Trophoblast cell (in vitro differentiated cells and primary cell): ENCODE measurements at places on chromosomes 2 and 18.
A peak's percentile ranks its signal among the peaks of the same experiment; 100 is the strongest.

- DNase-seq: no peak
Observed at GRCh38 chr18:30432349-30432748, 610.2 kb downstream of the DSC3 start.

DNA sequence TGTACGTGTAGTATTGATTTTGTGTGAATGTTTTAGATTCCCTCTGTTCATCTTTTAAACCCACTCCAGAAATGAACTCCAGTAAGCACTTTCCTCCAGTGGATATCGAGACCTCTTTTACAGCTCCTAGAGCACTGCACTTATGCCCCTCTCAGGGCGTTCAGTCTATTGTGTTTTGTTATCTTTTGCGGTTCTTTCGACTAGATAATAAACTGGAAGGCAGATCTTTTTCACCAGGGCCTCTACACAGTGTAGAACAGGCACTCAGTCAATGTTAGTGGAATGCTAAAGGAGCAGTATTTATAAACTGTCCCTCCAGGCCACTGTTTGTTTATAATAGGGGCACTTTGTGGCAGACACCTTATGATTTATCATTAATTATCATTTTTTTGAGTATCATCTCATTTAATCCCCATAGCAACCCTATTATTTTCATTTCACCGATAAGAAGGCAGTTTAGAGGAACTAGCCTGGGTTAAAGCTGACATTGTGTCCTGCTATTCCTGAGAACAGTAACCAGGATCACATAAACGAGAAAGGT is 742 bp upstream of the SOS1 start:
- DNase-seq: no peak

- no peak for DNase-seq
Observed at GRCh38 chr2:19209575-19210341, 148.7 kb downstream of the OSR1 start.

DNA sequence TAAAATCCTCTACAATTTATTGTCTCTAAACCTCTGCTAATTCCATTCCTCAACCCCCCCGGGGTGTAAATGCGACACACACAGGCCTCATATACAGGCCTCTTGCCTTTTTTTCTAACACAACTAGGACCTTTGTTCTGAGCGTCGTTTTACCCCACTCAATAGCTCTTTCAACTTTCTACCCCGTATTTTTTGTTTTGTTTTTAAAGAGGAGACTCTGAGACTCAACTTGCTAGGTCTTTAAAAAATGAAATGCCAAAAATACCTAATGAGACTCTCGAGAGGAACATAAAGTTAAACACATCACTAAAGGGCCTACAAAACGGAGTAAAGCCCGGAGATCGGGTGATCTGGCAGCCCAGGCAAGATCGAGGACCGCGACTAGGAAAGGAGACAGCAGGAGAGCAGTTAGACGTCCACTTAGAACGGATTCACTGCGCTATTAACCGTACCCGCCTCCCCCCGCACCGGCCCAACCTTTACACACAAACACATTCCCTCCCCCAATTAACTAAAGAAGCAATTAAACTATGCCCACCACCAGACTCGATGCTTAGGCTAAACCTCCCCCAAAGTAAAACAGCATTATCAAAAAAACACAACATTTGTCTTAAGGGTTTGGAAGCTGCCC is 1.7 kb downstream of the TRIP12 start:
- DNase-seq: peak; percentile 22

DNA sequence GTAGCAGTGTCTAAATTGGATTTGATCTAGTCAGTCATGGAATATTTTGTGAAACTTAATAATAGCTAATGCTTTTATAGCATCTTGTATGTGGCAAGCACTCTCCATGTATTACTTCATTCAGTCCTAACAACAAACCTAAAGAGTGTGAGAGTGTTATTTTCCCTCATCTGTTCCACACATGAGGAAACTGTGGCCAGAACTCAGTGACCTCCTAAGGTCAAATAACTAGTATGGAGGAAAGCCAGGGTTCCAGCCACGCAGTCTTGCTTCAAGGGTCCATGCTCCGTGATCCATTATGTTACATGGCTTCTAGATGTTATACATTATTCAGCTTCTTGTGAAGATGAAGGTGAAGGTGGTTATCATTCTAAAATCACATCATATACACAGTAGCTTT is 45.5 kb downstream of the TWSG1 start:
- no peak for DNase-seq

GRCh38 chr18:13481820-13482617 is 244.3 kb downstream of the FAM210A start:
- DNase-seq: no peak

GRCh38 chr2:224922142-224922727 is 120.0 kb downstream of the DOCK10 start:
- peak; percentile 16 for DNase-seq

DNA sequence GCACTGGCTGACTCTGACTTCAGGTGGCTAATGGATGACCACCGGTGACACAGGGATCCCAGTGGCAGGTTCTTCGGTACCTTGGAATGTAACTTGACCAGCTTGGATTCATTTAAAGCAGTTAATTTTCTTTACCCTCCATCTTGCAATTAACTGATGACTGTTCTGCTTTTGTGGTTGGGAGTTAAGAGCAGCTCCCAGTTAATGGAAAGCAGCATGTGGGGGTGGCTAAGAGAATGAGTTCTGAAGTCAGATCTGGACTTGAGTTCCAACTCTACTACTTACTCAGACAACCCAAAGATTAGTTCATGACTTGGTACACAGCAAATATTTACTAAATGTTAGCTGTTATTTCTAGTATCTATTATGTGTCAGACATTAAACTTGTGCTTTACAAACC is 58.5 kb downstream of the FAM228A start:
- DNase-seq: no peak

GRCh38 chr2:2930841-2931240 is 446.8 kb downstream of the EIPR1 start:
- no peak for DNase-seq

DNA sequence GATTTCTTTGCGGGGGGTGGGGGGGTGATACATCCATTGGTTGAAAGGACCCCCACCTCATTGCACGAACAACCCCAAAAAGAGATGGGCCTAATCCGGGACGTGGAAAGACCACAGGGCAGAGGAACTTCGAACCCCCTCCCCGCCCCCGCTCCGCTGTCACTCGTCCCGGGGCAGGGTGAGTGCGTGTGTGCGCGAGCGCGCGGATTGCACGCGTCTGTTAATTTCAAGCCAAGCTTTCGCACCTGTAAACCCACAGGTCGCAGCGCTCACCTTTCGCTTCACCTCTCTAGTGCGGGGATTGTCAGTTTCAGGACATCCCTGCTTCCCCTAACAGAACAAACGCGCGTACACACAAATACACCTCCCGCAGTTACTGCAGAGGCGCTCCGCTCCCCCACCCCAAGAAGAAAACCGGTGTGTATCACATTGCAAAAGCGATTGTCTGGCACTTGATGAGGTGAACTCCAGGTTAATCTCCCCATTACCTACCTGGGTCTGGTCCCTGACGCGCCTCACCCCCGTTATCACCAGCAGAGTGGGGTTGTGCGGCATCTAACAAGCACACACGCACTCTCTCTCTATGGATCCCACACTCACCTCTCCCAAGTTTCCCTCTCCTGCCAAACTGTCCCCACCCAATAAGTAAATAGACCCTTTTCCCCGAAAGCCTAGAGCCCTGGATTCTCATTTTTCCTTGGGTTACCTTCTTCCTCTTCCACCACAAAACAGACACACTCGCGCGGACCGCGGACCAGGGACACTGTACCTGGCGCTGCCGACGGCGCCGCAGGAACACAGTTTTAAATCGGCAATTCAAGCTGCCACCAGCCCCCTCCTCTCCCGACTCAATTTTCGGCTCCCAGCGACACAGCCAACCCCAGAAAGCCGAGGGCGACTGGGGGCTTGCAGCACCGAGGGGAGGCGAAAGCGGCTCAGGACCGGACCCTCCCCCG is 1.0 kb downstream of the CYP26B1 start:
- peak; percentile 11 for DNase-seq

DNA sequence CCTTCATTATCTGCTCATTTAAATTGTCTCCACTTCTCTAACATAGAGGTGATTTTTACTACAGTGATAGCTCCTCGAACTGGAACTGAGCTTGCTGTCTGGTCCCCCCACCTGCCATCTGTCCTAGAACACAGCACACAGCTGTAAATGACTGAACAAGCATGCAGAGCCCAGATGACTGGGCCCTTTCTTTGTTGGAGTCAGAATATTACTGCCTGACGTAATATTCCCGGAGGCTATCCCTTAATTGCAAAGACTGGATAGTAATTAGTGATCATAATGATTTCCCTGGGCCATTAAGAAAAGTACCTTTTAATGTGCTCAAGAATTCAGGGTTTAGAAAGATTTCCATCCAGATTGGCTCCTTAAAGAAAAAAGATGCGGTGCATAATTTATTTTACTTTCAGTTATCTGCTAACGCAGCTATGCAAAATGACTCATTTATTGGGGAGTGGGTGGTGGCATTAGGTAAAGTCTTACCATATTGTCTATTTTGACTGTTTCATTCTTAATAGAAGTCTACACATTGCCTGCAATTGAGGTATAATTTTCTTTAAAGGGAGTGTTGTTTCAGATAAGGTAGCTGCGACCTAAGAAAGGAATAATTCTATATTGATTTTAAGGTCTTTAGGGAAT is 84.4 kb downstream of the MAP4K4 start:
- no peak for DNase-seq

DNA sequence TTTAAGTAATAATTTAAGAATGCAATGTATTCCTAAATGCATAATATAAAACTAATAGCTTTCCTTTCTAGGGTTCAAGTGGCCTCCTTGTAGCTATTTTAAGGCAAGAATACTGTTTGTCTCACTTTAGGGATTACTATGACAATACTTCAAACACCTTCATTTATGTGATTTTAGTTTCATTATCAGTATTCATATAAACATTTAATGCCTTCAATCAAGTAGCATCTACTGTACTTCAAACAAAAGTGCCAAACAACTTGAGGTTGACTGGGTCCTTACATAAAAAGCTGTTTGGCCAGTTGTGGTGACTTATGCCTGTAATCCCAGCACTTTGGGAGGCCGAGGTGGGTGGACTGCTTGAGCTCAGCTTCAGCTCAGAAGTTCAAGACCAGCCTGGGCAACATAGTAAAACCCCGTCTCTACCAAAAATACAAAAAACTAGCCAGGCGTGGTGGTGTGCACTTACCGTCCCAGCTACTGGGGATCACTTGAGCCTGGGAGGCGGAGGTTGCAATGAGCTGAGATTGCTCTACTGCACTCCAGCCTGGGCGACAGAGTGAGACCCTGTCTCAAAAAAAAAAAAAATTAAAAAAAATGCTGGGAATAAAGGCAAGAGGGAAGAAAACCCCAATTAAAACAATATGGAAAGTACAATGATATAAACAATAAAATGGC is 9.3 kb downstream of the MEX3C start:
- DNase-seq: no peak

- no peak for DNase-seq
Observed at GRCh38 chr2:193843675-193844074, 1648.9 kb upstream of the TMEFF2 start.

DNA sequence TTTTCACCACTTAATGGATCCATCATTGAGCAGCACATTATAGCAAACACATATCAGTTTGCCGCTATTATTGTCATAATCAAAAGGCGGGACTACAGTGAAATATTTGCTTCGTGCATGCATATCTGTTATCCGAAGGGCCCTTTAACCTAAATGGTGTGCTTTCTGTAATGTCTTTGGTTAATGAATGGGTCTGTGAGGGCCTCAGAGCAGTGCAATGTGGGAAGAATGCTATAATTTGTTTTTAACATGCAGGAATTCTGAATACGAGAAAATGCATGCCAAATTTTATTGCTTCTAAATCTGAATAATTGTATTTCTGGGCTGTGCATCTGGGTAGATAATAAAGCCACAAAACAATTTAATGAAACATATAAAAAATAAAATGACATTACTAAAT is 32.8 kb upstream of the CELF4 start:
- DNase-seq: no peak

- DNase-seq: peak; percentile 60
Observed at GRCh38 chr2:187924293-187924692, 367.4 kb upstream of the GULP1 start.

DNA sequence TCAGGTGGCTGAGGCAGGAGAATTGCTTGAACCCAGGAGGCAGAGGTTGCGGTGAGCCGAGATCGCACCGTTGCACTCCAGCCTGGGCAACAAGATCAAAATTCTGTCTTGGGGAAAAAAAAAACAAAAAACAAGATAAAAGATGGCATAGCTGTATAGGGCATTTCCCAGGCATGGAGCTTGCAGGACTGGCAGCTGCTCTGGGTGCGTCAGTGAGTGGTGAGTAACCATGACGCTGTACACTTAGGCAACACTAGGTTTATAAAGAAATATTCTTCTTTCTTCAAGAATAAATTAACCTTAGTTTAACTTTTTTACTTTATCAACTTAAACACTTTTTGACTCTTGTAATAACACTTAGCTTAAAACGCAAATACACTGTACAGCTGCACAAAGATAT is 15.4 kb downstream of the TGOLN2 start:
- no peak for DNase-seq

- DNase-seq: peak; percentile 3
Observed at GRCh38 chr2:159714247-159714930, 2.1 kb downstream of the MARCHF7 start.

- DNase-seq: no peak
Observed at GRCh38 chr2:185475914-185476313, 262.7 kb upstream of the FSIP2 start.

DNA sequence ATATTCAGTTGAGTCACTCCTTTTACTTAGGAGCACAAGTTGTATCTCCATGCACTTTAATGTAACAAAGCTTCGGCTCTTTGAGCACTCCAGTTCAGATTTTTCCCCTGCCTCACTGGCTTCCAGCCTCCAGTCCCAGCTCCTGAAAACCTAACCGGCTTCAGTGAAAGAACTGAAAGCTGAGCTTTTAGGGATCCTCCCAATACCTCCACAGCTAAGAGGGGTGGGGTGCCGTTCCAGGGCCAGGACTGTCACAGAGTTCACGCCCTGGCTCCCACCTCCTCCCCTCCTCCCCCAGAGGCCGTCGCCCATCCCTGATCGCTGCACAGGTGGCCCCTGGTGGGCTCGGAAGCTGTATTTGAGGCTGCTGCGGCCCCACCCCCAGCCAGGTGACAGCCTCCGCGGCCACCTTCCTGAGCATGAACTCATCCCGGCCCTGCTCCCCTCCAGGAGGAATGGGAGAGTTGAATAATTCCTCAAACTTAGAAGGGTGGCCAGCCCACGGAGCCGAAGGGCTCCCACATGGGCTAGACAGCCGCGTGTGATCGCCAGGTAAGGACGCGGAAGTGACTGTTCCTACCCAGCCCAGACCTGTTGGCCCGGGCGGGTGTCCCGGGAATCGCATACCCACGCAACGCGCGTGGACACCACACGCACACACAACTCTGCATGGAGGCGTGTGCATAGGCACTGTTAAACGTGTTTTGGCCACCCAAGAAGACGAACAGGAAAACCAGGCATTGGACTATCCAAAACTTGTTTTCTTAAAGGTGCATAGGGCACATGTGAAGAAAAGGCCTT is 1.8 kb downstream of the MYO5B start:
- DNase-seq: no peak

- no peak for DNase-seq
Observed at GRCh38 chr18:11991021-11991795, 9.9 kb downstream of the IMPA2 start.

DNA sequence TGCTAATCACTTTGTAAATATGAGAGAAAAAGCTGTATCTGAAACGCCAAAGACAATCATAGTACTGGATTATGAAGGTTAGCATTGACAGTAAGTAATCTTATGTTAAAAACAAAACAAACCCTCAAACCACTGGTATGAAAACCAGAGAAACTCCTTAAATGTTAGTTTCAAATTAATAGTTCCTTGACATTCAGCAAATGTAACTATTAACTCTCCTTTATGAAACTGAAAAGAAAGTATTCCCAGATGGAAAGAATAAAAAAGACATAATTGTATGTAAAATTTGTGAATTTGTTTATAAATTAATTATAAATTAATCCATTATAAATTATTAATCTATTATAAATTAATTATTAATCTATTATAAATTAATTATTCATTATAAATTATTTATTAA is 12.3 kb downstream of the FASTKD1 start:
- no peak for DNase-seq
